ENCODE measurements at places on chromosomes 2 and 18.

DNA sequence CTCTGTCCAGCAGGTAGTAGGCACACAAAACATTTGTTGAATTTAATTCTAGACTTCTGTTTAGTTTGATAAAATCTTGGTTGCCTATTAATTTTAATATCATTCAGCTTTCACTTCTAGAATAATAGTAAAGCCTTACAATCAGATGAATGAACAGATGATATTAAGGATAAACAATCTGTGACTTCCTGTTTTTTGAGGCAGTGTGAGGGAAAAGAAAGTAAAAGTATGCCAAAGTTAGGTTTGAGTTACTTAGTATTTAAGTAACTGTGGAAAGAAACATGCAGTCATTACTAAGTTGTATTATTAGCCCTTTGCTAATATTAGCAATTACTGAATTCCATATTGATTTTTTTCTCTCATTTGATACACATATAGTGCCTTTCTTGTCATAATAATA is 31.5 kb downstream of the EPB41L5 start:
- no peak for DNase-seq

DNA sequence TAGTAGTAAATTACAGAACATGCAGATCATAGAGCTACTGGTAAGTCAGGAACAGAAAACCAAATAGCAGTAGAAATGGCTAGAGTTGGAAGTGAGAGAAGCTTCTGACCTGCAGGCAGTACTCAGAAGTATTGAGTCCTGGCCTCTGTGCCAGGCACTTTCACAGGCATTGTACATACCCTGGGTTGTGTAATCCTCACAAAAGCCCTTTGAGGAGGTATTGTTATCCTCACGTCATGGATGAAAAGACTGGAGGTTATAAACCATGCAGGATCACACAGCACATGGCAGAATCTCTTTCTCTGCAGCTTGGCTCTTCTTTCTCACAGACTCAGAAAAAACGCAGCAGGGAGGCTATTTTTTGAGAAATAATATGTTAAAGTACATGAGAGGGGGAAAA is 789.3 kb upstream of the FAM98A start:
- DNase-seq: no peak

DNA sequence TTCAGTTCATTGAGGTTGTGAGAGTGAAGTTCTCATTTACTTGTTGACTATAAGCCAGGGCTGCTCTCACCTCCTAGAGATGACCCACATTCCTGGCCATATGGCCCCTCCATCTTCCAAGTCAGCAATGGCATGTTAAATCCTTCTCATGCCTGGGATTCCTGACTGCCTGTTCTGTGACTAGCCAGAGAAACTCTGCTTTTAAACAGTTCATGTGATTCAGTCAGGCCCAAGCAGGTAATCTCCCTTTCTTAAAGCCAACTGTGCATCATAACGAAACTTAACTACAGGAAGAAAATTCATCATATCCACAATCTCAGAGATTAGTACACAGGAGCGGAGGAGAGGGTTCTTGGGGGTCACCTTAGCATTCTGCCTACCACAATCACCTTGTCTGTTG is 11.5 kb downstream of the DPP4 start:
- no peak for DNase-seq

GRCh38 chr2:105391058-105391627 is 7.7 kb downstream of the FHL2 start:
- no peak for DNase-seq

GRCh38 chr2:127048618-127048935 is 58.4 kb downstream of the BIN1 start:
- DNase-seq: no peak

DNA sequence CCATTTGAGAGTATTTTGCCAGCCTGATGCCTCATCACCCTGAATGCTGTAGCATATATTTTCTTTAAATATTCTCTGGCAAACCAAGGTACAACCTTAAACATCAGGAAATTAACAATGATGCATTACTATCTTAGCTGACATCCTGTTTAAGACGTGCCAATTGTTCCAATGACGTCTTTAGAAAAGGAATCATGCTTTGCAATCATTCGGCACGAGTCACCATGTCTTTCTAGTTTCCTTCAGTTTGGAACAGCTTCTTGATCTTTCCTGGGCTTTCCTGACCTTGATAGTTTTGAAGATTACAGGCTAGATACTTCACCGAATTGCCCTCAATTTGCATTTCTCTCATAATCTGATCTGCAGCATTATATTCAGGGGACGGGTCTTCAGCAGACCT is 88.2 kb upstream of the GLI2 start:
- no peak for DNase-seq

GRCh38 chr2:105390454-105390853 is 8.4 kb downstream of the FHL2 start:
- DNase-seq: no peak

DNA sequence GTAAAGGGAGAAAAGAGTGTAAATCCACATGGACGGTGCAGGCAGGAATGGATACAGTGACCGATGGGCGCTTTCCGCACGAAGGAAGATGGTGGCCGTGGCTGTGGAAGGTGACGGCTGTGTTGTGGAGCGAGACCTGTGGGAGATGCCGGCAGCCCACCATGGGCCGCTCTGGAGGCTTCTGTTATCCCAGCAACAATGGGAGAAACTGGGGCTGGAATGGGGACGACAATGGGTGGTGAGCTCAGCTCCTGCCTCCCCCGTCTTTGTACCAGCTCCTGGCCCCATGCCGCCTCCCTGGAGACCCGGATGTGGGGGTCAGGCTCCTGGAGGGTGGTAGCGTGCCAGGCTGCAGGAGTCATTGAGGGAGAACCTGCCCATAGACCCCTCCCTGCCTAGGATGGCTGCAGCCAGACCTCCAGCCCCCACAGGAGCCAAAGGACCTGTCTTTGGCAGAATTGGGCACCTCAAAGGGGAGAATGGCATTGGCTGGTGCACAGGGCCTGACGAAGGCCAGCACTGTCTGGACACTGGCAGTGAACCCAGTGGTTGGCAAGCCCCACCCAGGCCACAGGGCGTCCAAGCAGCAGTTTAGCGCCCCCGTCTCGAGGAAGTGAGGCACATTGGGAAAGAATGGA is 72.6 kb downstream of the SLC66A2 start:
- no peak for DNase-seq

DNA sequence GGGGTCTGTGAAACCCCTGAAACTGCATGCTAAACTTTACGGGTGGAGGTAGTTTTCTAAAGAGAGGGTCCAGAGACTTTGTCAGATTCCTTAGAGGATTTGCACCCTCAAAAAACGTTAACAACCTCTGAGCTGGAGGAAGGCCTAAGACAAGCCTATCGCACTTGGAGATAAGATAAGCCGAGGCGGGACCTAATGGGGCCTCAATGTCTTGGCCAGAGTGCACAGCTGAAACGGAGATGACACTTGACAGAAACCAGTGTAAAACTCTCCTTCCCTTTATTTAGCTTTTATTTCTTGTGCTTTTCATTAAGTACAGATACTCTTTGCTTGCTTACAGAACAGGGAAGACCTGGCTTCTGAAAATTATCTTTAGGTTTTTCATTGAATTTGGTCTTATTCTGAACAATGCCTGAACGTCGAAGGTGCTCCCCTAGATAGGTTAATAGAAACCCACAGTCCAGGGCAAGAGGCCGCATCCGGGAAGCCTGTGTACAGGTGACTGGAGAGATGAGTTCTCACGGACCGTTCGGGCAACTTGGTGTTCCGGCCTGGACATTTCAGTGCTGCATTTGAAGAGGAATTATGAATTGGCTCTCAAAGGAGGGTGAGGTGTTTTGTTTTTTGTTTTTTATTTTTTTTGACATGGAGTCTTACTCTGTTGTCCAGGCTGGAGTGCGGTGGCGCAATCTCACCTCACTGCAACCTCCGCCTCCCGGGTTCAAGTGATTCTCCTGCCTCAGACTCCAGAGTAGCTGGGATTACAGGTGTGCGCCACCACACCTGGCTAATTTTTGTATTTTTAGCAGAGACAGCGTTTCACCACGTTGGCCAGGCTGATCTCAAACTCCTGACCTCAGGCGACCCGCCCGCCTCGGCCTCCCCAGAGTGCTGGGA is 49.7 kb downstream of the SH3BP4 start:
- DNase-seq: no peak
